ENCODE measurements at places on chromosomes 16 and 17.

DNA sequence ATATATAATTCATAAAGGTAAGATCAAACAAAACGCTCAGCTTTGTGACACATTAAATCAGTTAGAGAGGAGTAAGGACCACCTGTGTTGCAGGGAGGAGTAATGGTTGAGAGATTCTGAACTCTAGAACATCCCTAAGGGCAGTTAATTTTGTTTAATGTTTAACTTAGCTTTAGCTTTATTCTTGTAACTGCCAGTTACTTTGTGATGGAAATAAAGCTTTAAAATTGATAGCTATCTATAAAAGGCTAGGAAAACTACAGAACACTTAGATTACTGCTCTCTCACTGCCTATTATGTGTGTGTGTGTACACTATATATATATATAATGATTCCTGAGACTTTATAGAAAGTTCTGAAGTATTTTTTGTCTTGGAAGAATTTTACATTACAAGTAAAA is 37.8 kb downstream of the PTRH2 start:
- DNase-seq: no peak

DNA sequence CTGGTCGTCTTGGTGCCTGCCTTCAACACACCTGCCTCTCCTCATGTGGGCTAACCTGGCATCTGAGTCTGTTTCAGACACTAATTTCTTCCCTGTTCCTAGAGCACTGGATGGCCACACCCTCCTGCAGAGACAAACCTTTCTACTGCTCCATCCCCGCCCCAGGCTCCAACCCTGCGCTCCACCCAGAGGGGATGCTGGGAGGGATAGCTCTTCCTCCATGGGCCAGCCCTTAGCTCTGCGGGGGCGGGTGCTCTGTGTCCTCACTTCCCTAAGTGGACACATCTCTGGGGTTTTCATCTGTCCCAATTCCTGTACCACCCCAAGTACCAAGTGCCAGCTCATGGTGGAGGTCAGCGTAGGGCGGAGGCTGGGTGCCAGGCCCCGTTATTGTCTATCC is 11.0 kb upstream of the CRISPLD2 start:
- DNase-seq: no peak

GRCh38 chr17:61122326-61122913 is 277.2 kb upstream of the TBX2 start:
- no peak for DNase-seq

- DNase-seq: no peak
These were observed 630 bp upstream of the HOXB2 start for GRCh38 chr17:48545539-48545938.

GRCh38 chr17:10384175-10384574 is 11.4 kb upstream of the MYH13 start:
- DNase-seq: no peak

DNA sequence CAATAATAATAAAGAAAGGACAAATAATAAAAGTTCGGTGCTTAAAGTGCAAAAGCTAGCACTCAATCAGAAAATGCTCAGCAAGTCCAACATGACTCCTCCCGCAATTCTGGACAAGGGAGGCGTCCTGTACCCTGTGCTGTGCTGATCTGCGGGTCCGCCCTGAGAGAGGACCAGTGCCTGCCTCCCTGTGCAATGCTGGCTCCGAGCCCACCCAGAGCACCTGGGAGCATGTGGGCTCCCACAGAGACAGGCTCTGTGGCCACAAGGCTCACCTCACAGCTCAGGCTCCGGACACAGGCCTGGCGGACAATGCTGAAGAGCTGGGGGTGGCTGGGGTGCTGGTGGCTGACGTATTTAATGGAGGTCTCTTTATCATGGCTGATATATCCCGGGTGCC is 11.1 kb downstream of the FLCN start:
- DNase-seq: no peak

GRCh38 chr17:57744195-57745170 is 616 bp downstream of the CCDC182 start:
- no peak for DNase-seq

DNA sequence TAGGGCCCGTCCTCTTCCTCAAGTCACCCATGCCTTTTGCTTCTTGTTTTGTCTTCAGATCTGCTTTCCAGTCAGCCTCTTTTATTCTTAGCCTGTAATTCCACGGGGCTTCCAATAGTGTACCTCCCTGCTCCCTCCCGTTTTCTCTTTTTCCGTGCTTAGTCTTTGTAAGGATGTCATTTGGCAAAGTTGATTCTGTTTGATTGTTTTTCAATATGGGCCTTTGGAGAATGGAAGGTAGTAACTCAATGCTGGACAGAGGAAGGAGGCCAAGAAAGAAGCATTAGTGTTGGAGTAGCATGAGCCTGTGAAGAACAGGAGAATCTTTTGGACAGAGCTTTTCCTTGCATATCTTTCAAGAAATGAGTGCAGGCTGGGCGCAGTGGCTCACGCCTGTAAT is 6.5 kb downstream of the WWP2 start:
- DNase-seq: no peak

DNA sequence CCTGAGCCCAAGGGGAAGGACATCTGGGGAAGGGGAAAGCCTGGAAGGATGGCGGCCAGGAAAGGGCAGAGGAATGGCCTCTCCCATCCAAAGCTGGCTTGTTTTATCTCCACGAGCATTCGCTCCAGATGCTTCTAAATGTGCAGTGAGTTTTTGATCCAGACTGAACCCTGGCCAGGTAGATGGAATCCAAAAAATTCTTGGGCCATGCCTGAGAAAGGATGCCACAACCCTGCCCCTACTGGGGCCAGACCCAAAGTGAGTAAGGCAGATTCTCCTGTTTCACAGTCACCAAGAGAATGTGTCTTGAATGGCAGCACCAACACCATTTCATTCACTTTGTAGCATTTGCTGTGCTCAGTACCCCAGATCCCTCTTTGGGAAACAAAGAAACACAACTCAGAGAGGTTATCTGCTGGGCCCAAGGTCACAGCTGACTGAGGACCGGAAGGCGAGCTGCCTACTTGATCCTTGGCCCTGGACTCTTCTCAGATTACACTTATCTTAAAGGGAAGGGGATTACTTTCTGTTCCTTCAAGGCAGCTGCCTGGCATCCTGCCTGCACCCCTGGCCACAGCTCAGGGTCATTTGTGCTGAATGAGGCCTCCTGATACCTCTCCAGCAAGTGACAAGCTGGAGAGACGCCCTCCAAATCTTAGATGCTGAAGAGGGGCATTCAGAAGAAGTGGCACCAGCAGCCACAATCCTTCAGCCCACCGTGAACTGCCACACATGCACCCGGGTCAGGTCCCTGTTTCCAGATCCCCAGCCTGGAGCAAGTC is 3.6 kb downstream of the LRRC75A start:
- no peak for DNase-seq

- DNase-seq: no peak
These were observed 8.3 kb downstream of the ANKRD40 start for GRCh38 chr17:50699410-50699809.

- DNase-seq: no peak
These were observed 632 bp downstream of the BAIAP3 start for GRCh38 chr16:1333854-1334700.

DNA sequence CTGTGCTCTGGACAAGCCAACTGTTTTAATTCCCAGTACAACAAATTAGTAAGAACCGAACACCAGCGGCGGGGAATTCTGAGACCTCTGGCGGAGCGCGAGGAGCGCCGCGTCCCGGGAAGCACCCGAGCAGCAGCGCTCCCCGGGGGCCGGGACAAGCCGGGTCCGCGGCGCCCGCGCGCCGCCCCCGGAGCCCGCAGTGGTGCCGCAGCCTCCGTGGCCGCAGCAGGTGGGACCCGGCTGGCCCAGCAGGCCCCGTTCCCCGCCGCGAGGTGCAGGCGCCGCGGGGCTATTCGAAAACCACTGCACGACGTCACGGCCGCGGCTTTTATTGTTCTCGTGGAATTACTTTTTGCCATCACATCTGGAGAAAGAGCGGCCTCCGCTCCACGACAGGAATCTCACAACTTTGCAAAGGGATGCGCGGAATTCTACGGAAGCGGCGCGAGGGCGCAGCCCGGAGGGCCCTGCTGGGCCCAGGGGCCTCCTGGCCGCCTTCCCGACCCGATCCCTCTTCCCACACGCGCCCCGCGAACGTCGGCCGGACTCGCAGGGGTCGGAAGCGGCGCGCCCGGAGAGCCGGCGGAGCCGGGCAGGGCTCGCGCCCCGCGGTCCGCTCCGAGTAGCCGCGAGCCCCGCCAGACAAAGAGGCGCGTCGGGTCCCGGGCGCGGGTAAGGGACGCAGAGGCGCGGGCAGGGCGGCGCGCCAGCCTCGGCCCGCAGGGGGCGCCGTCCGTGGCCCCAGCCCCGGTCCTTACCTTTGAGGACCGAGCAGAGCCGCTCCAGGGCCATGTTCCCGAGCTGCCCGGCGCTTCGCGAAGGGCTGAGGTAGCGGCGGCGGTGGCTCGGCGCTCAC is 696 bp downstream of the NETO2 start:
- peak; percentile 21 for DNase-seq

GRCh38 chr16:28986492-28986891 is 1.6 kb downstream of the LAT start:
- DNase-seq: no peak

DNA sequence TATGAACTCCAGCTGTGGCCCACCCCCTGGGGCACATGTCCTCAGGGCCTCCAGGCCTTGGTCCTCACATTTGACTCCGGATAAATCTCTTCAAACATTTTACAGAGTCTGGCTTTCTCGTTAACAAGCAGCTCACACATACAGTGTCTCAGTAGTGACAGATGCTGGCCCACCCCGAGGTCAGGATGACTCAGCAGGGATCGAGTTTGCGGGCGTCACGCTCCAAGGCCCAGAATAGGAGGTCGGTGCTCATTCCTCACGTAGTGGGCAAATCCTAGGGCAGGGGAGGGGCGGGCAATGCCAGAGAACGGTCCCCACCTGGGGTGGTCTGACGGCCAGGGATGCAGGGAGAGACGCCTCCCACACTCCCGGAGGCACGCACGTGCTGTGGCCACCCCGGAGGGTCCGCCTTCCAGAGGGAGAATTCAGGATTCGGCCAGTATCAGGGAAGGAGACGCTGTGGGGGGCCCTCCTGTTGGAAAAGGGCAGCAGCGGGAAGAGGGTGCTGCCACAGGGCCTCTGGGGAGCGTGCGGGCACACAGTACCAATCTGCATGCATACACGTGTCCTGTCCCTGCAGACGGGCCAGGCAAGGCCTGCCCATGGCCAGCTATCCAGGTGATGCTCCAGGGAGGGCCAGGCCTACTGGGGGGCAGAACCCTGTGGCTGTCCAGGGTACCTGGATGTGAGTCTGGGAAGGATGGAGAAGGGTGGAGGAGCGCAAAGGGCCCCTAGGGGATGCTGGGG is 8.6 kb downstream of the SLC7A5 start:
- DNase-seq: no peak

GRCh38 chr16:84014570-84015327 is 27.8 kb downstream of the SLC38A8 start:
- no peak for DNase-seq

DNA sequence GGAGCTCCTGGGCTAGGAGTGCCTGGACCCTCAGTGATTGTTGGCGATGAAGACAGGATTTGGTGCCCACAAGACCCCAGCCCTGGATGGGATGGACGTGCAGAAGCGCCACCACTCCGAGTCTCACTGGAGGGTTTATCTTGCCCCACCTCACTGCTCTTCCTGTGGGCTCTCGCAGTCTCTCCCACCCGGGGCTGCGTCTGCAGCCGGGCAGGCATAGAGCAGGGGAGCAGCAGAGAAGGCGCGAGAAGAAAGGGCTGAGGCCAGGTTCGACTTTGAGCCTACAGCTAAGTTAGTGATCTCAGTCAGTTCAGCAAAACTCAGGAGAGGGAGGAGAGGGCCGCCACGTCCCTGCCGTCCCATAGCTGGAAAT is 6.6 kb downstream of the UBE2I start:
- DNase-seq: no peak

- DNase-seq: peak; percentile 62
These were observed 17.7 kb downstream of the KSR1 start for GRCh38 chr17:27473748-27474609.

- DNase-seq: peak; percentile 85
These were observed 58.1 kb downstream of the CYB5B start for GRCh38 chr16:69482410-69482991.

DNA sequence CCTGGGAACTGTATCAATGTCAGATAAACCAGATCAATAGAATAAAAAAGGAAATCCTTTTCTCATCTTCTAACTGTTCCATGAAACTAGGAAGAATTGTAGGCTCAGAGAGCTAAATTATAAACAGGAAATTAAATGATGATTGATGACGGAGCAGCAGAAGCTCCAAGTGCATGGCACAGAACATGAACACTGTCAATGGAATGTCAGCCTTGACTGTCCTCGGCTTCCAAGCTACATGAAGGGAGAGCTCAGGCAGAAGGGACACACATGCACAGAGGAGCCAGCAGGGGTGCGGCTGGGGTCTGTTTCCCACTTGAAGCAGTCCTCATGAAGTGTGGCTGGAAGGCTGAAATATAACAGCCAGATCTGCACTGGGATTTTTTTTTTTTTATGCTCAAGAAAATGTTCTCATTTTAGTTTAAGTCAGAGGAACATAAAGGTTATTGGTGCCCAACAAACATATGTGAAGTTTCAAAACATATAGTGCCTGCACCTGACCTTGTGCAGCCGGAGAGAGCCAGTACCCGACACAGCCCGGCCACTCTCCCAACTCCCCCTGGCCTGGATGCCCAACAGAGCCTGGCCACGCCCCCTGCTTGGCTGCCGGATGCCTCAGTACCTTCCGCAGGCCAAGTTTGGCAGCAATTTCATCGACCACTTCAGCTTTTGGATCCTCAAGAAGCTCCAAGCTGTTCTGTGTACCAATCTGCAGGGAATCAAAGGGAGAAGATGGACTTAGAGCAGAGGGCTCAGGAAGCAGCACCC is 37.0 kb downstream of the NPLOC4 start:
- peak; percentile 48 for DNase-seq

DNA sequence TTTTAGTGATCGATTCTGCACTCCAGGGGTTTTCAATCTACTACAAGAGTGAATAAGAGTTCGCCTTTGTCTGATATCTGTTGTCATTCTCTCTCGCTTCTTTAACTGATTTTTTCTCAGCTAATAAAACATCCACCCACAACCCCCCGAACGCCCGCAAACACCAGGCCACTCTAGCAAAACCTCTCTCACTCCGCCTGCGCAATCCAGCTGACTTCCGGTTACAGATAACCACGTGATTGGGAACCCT is 338 bp upstream of the RPL19 start:
- DNase-seq: peak; percentile 82

- DNase-seq: no peak
These were observed 30.9 kb downstream of the FAM222B start for GRCh38 chr17:28811651-28812090.

GRCh38 chr17:35736236-35736635 is 4.8 kb downstream of the RASL10B start:
- DNase-seq: no peak

- no peak for DNase-seq
These were observed 94.6 kb downstream of the CMIP start for GRCh38 chr16:81539009-81539758.

DNA sequence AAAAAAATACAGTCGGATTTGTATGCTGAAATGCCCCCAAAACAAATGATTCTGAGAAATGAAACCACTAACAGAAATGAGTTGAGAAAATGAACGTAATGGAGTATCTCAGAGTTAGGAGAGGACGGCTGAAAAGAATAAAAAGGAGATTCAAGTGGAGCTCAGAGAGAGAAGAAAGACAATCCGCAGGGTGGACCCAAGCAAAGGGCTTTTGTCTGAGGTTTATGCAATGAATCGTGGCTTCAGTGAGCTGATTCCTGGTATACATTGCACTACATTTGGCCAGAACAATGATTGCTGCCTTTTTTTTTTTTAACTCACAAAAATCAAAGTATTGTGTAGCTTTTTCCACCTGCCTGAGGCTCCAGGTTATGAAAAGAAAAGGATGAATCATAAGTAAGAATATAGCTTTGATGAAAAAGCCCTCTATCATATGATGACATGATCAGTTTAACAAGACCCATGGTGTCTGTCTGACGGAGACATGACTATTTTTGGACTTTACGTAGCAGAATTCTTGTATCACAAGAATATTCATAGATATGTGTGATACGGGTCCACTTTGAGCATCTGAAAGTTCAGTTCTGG is 4.4 kb upstream of the MED9 start:
- no peak for DNase-seq

All from heart right ventricle (tissue), 16 donors.